ENCODE measurements at places on chromosomes 1 and 21.

DNA sequence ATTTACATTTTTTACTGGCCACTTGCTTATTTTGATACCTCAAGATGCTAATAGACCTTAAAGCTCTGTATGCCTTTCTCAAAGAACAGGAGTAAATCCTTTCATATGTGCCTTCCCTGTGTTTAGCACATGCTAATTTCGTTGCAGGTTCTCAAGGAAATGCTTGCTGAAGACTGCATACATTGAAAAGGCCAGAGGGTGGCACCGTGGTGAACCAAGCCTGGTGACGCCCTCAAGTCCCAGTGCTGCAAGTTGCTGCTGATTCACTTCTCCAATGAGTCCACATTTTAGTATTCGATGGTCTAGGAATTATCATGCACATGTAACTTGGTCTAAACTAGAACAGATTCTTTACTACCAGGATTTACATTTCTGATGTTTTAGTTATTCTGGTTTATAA, 94.1 kb downstream of the CLDN17 start:
- DNase-seq = peak; percentile 10

- peak; percentile 91 for DNase-seq
These were observed 468.1 kb downstream of the RPS6KC1 start for GRCh38 chr1:213519098-213519497.

GRCh38 chr1:215055281-215055935, 27.1 kb upstream of the KCNK2 start:
- no peak for DNase-seq

DNA sequence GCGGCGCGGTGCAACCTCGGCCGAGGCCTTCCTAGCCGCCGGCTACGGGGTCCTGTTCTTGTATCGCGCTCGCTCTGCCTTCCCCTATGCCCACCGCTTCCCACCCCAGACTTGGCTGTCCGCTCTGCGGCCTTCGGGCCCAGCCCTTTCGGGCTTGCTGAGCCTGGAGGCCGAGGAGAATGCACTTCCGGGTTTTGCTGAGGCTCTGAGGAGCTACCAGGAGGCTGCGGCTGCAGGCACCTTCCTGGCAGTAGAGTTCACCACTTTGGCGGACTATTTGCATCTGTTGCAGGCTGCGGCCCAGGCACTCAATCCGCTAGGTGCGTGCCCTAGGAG, 379 bp downstream of the PPCS start:
- peak; percentile 79 for DNase-seq

GRCh38 chr1:3497521-3497920, 43.1 kb downstream of the ARHGEF16 start:
- DNase-seq = no peak

DNA sequence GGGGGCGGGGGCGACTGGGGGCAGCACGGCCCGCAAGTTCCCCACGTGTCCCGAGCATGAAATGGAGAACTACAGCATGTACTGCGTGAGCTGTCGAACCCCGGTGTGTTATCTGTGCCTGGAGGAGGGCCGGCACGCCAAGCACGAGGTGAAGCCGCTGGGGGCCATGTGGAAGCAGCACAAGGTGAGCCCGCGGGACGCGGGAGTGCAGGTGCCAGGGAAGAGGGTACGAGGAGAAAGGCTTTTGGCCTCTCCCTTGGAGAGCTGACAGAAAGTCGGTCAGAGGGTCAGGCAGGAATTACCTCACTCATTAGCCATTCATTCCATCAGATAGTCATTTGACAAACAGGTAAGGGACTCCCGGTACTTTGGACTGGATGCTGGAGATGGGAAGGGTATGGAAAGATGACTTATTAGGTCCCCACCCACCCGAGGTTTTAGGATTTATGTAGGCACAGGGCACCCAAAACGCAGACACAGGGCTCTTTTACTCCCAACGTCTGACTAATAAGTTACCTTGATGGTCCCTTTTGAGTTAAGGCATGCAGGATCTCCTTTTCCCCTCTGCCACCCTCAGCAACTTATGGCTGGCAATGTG, 2.1 kb downstream of the TRIM67 start:
- no peak for DNase-seq

GRCh38 chr1:22108339-22109105, 34.4 kb downstream of the WNT4 start:
- no peak for DNase-seq

- no peak for DNase-seq
These were observed 3.3 kb upstream of the OLIG2 start for GRCh38 chr21:33022489-33022827.

DNA sequence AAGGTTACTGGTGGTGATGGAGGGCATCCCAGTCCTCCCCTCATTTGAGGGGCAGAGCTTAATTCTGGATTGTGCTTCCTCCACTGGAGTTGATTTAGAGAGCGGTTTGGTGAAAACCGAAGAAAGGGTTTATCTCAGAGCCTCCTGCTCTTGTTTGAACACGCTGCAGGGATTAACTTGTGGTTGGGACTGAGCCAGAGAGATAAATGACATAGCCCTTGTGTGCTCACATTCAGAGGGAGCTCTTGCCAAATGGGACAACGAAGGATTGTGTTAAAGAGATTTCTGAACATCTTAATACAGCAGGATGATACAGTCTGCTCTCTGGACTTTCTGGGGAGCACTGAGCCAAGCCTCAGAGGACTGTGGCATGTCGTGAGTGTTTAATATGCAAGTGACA, 308.2 kb downstream of the DISC1 start:
- DNase-seq = peak; percentile 97

GRCh38 chr1:44572572-44572879, 101.8 kb downstream of the TMEM53 start:
- DNase-seq = no peak

DNA sequence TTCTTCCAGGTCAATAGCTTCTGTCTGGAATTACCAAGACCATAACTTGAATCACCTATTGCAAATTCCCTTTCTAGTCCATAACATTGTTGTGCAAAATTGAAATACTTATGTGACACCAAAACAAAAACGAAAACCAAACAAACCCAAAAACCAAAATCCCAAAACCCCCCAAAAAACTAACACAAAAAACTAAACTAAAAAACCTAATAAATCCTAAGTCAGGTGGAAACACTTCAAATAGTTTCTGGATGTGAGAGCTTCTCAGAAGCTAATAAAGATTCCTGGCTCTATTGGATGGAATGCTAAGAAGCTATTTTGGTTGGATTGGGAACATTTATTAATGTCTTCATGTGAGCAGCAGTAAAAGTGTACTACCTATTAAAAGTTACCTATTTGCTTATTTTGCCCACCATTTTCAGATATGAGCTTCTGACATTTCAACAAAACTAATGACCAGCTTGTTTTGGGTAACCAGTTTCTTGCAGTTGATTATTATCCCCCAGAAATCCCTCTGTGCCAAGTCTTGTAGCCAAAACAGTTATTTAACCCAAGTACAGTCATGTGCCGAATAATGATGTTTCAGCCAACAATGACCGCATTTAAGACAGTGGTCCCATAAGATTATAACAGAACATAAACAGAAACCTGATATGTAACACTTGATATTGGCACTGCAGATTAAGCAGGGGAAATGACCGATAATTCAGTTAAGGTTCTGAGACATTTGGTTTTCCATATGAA, 76.4 kb downstream of the LTN1 start:
- DNase-seq = no peak

GRCh38 chr1:116911188-116911553, 1.5 kb downstream of the PTGFRN start:
- DNase-seq = no peak

- peak; percentile 71 for DNase-seq
These were observed 70.7 kb downstream of the AGPAT3 start for GRCh38 chr21:43935711-43936110.

GRCh38 chr1:100720101-100720500, 559 bp downstream of the VCAM1 start:
- DNase-seq = no peak

DNA sequence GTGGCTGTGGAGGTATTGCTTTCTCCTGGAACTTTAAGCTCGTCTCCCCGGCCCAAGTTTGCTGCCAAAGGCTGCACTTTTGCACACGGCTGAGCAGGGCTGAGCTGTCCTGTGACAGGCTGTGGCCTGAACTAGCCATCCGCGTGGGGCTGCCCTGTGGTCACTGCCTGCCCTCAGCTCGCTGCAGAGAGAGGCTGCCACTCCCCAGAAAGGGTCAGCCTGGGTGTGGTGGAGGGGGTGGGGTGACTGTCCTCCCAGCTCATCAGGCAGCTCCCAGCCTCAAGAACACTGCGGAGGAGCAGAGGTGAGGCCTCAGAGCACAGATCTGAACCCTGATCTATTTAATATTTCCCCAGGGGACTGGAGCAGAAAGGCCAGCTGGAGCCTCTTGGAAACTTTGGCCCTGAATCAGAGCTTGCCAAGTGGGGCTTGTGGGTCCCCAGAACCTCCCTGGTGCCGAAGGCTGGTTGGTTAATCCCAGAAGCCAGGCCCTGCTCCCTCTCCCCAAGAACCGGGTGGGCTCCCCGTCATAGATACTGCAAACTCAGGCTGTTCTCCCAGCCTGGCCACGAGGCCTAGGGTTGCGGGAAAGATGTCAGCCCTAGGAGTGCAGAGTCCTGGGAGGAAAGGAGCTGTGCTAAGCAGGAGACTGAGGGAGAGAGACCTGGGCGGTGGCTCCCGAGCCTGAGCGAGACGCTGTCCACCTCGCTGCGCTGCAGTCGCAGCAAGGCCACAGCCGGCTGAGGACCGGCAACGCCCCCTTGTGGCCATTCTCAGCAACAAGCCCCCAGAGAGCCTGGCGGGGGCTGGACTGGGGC, 125.1 kb upstream of the IPO9 start:
- DNase-seq = peak; percentile 87

DNA sequence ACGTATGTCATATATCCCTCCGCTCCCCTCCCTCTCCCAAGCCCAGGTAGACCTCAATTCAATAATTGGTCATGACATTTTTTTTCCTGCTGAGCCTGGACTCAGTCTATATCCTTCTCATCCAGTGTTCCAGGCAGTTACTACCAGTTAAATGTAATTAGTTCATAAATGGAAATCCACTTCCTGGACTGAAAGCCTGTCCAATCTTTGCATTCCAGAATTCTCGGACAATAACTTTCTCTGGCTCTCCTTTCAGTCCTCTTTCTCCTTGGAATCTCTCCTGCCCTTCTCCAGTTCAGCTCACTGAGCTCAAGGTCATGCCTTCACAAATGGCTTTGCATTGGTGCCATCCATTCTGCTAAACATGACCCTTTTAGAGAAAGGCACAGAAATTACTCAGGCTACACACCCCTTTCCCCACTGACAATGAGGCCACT, 34.8 kb downstream of the VWA5B1 start:
- DNase-seq = no peak

- DNase-seq = no peak
These were observed 32.4 kb downstream of the PSMG1 start for GRCh38 chr21:39150877-39151276.

GRCh38 chr1:17185485-17185860, 19.5 kb upstream of the PADI1 start:
- no peak for DNase-seq

GRCh38 chr1:68401506-68401905, 48.2 kb downstream of the RPE65 start:
- no peak for DNase-seq

- DNase-seq = no peak
These were observed 23.5 kb downstream of the ASB17 start for GRCh38 chr1:75908717-75909152.

DNA sequence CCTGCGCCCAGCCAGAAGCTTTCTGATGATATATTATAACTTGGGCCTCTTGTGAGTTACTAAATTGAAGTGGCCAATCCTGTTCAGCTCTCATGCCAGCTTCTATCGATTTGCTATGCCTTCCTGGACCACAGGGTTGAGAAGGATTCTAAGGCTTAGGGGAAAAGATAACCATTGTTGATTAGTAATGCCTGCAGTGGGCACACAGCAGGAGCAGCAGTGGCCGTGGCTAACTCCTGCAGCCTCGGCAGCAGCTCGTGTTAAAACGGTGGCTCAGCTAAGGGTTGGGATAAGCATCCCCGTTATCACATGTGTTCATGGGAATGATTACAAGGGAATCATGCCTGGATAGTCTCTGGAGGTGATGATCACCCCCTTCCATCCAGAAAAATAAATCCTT, 20.5 kb upstream of the KCNE2 start:
- no peak for DNase-seq

Measured in NCI-H1092 treated with DMSO at 0.1 percent for 48 hours (cell line).